ENCODE measurements at places on chromosomes 3 and 15.
A peak's percentile ranks its signal among the peaks of the same experiment; 100 is the strongest.

- DNase-seq, result no peak
Observed at GRCh38 chr3:42055291-42055690, 35.9 kb upstream of the TRAK1 start.

- DNase-seq, result no peak
Observed at GRCh38 chr3:20403986-20404740, 218.2 kb upstream of the SGO1 start.

GRCh38 chr3:111541911-111542483 lies at the start of gene CD96:
Gene CD96 (plus strand): TSS chr3:111542197. CDS start chr3:111542249, 52 bp downstream.
- peak; percentile 87 for DNase-seq

GRCh38 chr3:154034797-154035330 lies 86.3 kb upstream of the ARHGEF26 start:
- no peak for DNase-seq

DNA sequence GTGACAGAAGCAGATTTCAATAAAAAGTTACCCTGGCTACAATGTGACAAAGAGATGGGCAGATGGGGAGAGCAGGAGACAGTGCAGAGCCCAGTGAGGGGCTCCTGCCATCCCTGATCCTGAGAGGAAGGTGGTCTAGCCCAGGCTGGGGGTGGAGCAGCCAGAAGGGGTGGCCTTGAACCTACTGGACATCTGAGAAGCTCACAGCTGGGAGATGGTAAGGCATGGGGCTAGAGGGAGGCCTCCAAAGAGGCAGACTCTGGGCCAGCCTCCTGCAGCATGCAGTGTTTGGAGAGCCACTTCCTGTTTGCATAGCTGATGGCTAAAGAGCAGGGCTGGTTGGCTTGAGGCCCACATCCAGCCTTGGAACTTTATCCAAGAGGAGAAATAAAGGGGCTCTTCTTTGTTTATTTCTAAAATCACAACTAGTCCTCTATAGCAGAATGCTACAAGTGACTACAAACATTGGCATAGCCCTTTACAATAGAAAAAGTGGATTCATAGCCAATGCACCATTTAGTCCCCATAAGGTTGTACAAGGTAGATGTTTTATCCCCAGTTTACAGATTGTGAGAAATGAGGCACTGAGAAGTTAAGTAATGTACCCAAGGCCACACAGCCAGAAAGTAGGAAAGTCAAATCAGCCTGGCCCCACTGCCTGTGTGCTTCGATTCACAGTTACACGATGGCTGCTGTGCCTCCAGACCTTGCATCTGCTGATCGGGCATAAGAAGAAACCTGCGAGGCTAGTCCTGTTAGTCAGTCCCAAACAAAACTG lies 4.6 kb downstream of the EFCC1 start:
- DNase-seq, result no peak

- no peak for DNase-seq
Observed at GRCh38 chr15:35549567-35549966, 3.6 kb upstream of the DPH6 start.

GRCh38 chr3:33716227-33716626 lies 1.8 kb downstream of the CLASP2 start:
- no peak for DNase-seq
